Brain microvascular endothelial cell (primary cell): ENCODE measurements at places on chromosomes 12 and 14.

- no peak for DNase-seq
Observed at GRCh38 chr12:21172079-21172478, 41.1 kb downstream of the SLCO1B1 start.

DNA sequence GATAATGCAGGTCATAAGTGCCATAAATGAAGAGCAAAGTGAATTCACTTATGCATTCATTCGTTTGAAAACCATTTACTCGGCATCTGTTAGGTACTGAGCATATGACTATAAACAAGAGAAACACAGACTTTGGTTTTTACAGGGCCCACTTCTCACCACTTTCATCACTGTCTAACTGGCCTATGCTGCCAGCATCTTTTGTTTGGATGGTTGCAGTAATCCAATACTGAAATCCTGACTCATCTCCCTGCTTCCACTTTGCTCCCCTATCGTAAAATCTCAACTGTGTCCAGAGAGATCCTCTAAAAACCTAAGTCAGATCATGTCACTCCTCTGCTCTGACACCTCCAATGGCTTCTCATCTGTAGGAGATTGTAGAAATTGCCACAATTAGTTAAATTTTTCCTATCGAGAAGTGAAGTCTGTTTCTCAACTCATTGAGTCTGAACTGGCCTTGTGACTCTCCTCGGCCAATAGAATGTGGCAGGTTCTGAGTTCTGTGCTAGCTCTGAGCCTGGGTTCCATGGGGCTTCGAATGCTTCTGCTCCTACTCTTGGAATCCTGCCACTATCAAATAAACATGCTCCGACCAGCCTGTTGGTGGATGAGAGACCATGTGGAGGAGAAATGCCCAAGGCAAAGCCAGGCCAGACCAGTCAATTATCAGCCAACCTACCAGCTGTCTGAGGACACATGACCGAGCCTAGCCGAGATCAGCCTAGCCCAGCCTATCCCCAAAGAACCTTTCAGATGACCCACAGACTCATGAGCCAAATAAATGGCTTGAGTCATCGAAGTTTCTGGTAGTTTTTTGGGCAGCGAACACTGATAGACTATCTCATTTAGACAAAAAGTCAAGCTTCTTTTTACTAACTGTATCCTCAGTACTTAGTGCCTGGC is 2.2 kb upstream of the BATF start:
- DNase-seq, result no peak

DNA sequence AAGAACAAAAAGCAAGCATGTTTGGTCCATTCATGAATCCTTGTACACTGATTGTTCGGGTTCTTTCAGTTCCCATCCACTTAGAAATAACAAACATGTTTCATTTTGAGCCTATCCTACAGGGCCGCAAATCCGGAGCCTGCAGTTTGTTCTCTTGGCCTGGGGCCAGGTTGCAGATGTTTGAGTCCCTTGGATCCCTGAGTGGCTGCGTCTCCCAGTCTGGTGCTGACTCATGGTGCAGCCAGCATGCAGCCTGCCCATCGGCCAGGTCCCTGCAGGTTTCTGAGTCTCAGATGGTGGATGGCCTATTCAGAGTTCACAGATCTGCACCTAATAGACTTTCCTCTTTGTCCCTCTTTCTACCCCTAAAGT is 1.9 kb upstream of the DYNC1H1 start:
- DNase-seq, result peak; percentile 92

DNA sequence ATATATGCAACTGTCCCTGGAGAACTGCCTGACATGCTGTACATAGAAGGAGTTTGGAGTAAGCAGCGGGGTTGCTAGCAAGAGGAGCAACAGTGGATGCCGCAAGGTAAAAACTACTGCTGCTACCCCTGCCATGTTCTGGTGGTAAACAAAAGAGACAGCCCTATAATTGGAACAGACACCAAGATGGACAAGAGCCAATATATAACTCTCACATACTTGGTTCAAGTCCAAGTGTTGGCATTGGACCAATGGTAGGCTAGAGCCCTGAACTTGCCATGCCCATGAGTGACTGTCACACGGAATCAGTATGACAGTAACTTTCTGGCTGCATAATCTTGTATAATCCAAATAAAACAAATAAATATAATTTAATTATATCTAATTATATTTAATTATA is 13.7 kb downstream of the ATXN7L3B start:
- no peak for DNase-seq

- no peak for DNase-seq
Observed at GRCh38 chr14:75628816-75629215, 31.9 kb downstream of the ERG28 start.

DNA sequence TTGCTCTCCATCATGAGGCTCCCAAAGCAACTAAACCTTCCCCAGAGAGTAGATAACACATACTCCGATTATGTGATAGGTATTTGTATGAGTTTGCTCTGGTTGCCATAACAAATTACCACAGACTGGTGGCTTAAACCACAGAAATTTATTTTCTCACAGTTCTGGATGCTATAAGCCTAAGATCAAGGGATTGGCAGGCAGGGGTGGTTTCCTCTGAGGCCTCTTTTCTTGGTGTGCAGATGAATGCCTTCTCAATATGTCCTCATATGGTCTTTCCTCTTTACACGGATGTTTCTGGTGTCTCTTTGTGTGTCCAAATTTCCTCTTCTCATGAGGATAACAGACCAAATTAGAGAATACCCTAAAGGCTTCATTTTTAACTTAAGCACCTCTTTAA is 285.8 kb upstream of the GRIP1 start:
- peak; percentile 87 for DNase-seq

- DNase-seq, result no peak
Observed at GRCh38 chr14:74018174-74018585, 908 bp downstream of the ENTPD5 start.

DNA sequence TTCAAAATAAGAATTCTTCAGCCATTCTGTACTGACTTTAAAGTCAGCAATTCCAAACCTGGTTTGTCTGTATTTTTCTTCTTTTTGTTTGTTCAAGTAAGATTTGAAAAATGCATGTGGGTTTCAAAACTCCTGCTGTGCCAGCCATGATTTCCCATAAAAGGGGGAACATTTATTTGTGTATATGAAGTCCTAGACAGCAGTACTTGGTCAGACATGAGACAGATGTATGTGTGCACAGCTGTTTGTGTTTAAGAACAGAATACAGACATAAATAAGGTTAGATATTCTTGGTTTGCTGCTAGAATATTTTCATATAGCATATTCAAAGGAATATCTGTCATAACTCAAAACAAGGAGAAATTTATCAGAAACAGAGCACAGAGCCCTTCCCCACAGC is 236.0 kb downstream of the ADAMTS20 start:
- no peak for DNase-seq

DNA sequence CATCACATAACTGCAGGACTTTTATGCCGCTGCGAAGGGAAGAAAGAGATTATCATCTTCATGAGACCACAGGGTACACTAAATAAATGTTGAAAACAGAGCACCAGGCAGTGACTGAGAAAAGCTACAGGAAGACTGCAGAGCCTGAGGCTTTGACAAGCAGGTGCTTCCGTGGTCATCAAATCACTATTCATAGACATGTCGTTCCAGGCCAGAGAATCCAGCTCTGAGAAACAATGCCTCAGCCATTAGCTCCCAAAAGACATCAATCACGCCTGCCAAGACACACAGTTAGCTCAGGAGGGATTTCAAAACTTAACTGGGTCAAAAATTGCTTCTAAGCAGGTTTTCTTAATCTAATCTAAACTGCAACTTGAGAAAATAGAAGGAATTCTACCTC is 47.2 kb upstream of the GARIN6 start:
- DNase-seq, result no peak

- DNase-seq, result no peak
Observed at GRCh38 chr14:96370528-96370927, 7.2 kb downstream of the GSKIP start.

DNA sequence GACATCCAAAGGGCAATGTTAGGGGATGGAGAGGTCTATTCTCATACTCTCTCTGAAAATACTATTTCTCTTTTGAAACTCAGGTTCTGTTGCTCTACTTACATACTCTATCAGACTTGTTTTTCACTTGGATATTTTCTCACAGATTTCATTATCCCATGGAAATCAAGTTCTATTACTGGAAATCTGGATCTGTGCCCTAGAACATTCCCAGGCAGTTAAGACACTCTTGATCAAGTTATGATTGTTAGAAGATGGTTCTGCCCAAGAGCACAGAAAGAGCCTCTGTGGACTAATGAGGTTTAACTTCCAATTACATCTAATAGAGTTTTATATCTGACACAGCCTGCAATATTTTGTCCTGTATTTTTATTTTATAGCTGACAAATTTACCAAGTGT is 591.0 kb upstream of the ATP2B1 start:
- DNase-seq, result no peak

GRCh38 chr12:46825591-46826414 is at the start of gene SLC38A4:
Gene SLC38A4, minus strand, starts transcription at chr12:46825997. Its CDS starts 32,926 bp downstream, at chr12:46793071.
- DNase-seq, result no peak

DNA sequence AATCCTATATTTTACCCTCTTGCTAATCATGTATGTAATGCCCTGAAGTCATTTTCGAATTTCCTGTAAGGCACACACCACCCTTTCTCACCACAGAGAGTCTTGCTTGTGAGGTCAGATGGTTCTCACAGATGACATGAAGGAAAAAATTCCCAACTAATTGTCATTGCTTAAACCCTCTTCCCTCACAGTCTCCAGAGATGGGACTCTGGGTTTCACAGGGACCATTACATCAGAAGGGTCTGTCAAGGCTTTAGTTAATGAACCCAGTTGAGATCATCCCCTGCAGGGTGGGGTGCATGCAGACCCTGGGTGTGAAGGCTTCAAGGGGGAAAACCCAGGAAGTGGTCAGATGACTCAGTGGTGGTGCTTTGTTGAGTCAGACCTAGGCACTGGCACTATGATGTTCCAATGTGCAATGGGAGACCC is 229.6 kb downstream of the BCAT1 start:
- peak; percentile 72 for DNase-seq

DNA sequence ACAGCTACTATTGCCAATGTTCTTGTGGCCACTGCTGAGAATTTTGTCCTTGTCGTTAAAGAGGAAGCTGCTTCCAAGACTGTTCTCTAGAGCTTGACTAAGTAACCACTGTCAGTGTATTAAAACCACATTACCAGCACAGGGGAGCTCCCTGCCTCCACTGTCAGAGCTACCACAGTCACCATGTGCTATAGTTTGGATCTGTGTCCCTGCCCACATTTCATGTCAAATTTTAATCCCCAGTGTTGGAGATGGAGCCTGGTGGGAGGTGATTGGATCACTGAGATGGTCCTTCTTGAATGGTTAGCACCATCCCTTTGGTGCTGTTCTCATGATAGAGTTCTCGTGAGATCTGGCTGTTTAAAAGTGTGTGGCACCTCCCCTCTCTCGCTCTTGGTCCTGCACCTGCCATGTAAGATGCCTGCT is 23.2 kb upstream of the RAP1B start:
- DNase-seq, result no peak

DNA sequence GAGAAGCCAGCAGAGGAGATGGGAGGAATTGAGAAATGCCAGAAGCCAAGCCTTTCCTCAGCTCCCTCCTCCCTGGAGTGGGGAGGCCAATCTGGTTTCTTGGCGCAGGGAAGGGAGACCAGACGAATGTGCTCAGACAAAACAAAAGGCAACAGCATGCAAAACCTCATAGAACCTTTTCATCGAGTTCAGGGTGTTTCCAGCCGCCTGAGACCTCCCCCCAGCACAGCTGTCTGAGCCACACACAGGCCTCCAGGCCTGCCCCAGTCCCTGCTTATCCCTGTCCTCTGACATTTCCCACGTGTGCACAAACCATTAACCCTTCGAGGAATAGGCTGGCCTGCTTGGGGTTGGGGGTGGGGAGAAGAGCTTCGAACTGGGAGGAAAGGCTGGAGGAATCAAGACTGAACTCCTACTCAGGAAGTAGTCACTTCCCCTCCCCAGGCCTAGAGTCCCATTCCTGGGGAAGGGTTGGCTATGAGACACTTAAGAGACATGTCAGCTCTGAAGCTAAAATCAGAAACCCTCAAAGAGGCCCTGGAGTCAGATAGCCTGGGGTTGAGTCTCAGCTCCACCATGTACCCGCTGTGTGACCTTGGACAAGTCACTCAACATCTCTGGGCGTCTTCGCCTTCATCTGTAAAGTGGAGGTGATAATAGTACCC is 10.7 kb downstream of the TBX3 start:
- no peak for DNase-seq

DNA sequence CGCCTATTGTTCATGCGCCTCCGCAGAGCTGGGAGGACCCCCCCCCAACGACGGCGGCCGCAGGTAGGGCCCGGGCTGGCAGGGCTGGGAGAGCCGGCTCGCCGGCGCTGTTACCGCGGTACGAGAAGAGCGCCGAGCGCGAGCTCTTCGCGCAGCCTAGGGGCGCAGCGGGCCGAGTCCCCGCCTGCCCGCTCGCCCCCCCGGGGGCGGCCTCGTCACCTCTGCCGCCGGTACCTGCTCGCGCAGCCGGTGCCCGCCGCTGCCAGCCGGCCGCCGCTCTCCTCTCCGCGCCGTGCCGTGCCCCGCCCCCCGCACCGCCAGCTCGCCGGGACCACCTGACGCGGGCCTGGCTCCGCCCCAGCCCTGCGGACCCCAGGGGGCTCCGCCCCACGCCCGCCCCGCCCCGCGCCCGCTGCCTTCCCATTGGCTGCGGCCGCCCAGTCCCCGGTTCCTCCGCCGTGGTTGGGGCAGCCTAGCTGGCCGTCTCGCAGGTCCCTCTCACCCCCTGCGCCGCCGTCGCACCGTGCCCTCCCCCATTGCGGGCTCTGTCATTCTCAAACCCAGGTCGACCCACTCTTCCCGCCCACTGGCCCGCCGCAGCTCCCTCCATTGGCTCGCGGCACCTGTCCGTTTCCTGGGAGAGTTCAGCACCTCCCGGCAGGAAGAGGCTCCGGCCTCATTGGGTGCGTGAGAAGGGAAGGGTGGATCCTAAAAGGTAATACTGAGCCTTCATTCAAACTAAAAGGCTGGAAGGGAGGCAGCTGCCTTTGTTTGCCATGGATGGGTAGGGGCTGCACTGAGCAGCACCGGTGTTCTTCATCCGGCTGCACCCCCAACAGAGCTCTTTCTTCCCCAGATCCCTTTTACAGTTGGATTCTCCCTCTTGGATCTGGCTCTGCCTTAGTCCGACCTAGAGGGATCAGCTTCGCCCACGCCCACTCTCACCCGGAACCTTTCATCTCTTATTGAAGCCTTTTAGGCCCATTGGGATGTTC is at the start of gene MAP3K9:
Gene MAP3K9 (minus strand): TSS at position 289 of the 995 bp plus-strand sequence. CDS start 342 bp downstream, outside the sequence.
- peak; percentile 75 for DNase-seq

DNA sequence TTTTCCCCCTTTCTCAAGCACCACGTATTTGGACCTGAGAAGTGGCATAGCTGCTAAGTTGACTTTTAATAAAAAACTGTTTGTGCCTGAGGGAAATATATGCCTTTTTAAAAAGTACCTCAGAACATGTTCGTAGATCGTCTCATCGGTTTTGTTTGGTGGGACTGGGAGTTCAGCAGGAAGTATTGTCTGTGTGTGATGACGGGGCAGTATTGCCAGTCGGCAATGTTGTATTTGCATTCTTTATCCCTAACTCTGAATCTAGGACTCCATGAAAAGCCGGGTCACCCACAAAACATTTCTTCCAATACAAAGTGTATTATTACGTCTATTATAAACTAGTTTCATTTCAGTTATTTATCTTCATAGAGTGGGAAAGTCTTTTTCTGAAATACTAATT is 19.7 kb upstream of the FGD4 start:
- no peak for DNase-seq

GRCh38 chr14:73526036-73526984 is 10.6 kb upstream of the ACOT1 start:
- no peak for DNase-seq
